A375 (cell line): ENCODE measurements at places on chromosomes 3 and 15. TPM values are rescaled to one million over a fixed set of nuclear protein-coding genes. Genes with fewer than 3 reads are reported as not detected.

Gene NAA50
- total RNA-seq, result 233 and 355 TPM in 2 replicates

Gene LRTM1
- total RNA-seq, result not detected in 2 replicates

Gene NR1I2
- total RNA-seq, result not detected in 2 replicates

Gene SGO1
- total RNA-seq, result 12.1 and 14.6 TPM in 2 replicates

Gene SLC2A2
- total RNA-seq, result not detected in 2 replicates

Gene MKRN2OS
- total RNA-seq, result 0.19 TPM in 1 of 2 replicates, not detected in the other

Gene ISG20
- total RNA-seq, result 383 and 409 TPM in 2 replicates

Gene OR5AC2
- not detected in 2 replicates for total RNA-seq

Gene CPNE4
- total RNA-seq, result not detected in 2 replicates

Gene TBCCD1
- total RNA-seq, result 7.1 and 7.4 TPM in 2 replicates

Gene HAUS2
- 17.1 and 27.9 TPM in 2 replicates for total RNA-seq

Gene CSPG5
- 1.3 and 1.5 TPM in 2 replicates for total RNA-seq

Gene FBXW12
- 0.04 TPM in 1 of 2 replicates, not detected in the other for total RNA-seq

Gene COL6A6
- total RNA-seq, result not detected in 2 replicates

Gene UTS2B
- total RNA-seq, result not detected in 2 replicates

Gene TEX55
- total RNA-seq, result not detected in 2 replicates

Gene ZNF619
- 3.1 and 5.0 TPM in 2 replicates for total RNA-seq

Gene P2RY1
- total RNA-seq, result 0.38 and 0.82 TPM in 2 replicates

Gene EXD1
- not detected in 2 replicates for total RNA-seq

Gene SLC38A3
- total RNA-seq, result 0.34 and 0.53 TPM in 2 replicates

Gene HCLS1
- total RNA-seq, result 0.45 TPM in 1 of 2 replicates, not detected in the other

Gene PLCL2
- total RNA-seq, result 2.7 and 2.9 TPM in 2 replicates

Gene UBE2E1
- 74.9 and 77.0 TPM in 2 replicates for total RNA-seq

Gene NEK10
- 1.1 and 1.9 TPM in 2 replicates for total RNA-seq

Gene GP5
- not detected in 2 replicates for total RNA-seq

Gene HHLA2
- total RNA-seq, result not detected in 2 replicates

Gene ARL6IP5
- total RNA-seq, result 35.1 and 37.7 TPM in 2 replicates

Gene SAMMSON
- total RNA-seq, result 3.6 and 6.4 TPM in 2 replicates

Gene FANCD2OS
- total RNA-seq, result not detected in 2 replicates

Gene TMCO5A
- total RNA-seq, result not detected in 2 replicates

Gene RHCG
- not detected in 2 replicates for total RNA-seq

Gene TM6SF1
- total RNA-seq, result not detected in 2 replicates

Gene ZNF660
- total RNA-seq, result 0.24 and 0.30 TPM in 2 replicates

Gene MYRIP
- total RNA-seq, result not detected in 2 replicates

Gene LTF
- total RNA-seq, result 0.04 TPM in 1 of 2 replicates, not detected in the other

Gene PRTG
- 17.3 and 27.5 TPM in 2 replicates for total RNA-seq

Gene ZDHHC3
- 48.3 and 51.1 TPM in 2 replicates for total RNA-seq

Gene DNAJA4
- not detected in 2 replicates for total RNA-seq

Gene TMEM45A
- 0.82 and 1.4 TPM in 2 replicates for total RNA-seq

Gene CAPN3
- total RNA-seq, result 0.08 and 1.6 TPM in 2 replicates

Gene CCR9
- not detected in 2 replicates for total RNA-seq

Gene GOLGA8J
- 0.08 TPM in 1 of 2 replicates, not detected in the other for total RNA-seq
